ENCODE measurements at places on chromosomes 6 and 20.

- no peak for DNase-seq
Observed at GRCh38 chr20:24996449-24997377, 4.2 kb upstream of the APMAP start.

GRCh38 chr6:154515826-154516225 is 5.3 kb upstream of the CNKSR3 start:
- DNase-seq, result no peak

DNA sequence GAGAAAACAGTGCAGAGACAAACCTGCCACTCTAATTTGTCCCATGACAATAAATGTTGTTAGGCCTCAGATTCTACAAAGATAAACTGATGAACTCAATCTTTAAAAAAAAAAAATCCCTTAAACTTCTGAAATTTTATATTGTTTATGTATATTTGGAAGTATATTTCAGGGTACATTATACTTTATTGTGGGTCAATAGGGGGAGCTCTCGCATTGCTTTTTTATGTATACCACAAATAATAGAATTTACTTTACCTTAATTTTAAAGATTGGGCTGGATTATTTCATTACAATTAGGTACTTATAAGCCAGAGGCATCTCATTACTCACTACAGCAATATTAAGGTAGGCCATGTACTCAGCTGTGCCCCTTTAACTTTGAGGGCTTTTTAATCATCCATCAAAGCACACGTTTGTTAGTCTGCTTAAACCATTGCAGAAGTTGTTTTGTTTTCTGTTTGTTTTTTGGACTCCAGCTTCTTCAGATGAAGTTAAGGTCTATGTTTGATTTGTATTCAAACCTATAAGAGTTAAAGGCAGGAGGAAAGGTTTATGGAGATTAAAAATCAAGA is 56.3 kb upstream of the EYA4 start:
- DNase-seq, result no peak

GRCh38 chr6:24139639-24140038 is 13.6 kb downstream of the NRSN1 start:
- no peak for DNase-seq

DNA sequence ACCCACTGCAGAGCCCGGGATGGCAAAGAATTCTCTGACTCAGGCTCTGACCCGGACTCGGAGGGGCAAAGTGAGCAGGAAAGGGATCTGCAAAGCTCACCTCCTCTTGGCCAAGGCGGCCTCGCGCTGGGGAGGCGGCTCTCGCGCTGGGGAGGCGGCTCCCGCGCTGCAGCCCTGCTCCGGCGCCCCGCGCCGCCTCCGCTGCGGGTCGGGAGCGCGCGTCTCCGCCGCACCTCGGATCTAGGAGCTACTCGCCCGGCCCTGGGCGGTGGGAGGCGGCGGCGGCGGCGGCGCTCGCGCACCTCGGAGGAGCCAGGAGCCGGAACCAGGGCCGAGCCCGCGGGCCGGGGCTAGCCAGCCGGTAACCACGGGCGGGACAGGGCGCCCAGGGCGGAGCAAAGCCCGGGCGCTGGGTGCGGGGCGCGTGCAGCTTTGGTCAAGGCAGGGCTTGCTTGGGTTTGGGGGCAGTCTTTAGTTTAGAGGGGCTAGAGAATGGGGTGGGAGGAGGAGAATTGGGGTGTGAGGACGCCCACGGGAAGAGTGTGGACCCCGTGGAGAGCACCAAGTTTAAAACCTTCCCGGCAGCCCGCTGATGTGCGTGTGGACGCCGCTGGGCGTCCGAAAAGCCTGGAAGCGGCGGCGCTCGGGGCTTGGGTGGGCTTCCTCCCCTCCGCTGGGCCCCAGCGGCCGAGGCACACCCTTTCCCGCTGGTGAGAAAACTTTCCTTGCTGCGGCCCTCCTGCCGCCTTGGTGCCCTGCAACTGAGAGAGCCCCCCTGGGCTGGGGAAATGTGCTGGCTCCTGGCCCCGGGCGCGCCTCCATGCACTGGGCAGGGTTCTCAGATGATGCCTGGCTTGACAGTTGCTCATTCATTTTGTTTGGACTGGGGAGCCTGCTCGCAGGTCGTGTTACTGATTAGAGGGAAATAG is at the start of gene MRAP2:
Gene MRAP2, plus strand, starts transcription at position 250 of the 929 bp plus-strand sequence. CDS start 21,547 bp downstream, outside the sequence.
- DNase-seq, result peak; percentile 32
